Stimulated activated CD4-positive, alpha-beta T cell treated with anti-CD3 and anti-CD28 coated beads, TNF-alpha, amount 100 ng/mL, for 4 hours (primary cell): ENCODE measurements at places on chromosomes 2 and 18.
A peak's percentile ranks its signal among the peaks of the same experiment; 100 is the strongest.

DNA sequence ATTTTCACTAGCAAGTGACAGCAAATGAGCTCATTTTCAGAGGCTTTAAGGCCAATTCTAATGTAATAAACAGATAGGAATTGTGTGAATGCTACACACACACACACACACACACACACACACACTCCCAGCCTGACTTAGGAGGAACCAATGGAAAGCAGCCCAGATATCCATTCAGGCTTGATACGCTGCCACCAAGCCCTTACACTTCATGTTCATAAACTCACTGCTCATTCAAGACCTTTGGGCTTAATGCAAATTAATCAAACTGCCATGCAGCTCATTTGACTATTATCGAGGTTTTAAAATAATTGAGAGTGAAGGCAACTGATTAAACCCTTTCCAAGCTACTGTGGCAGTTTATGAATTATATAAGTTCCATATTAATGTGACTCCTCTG is 298.9 kb upstream of the NCKAP5 start:
- DNase-seq, result no peak

GRCh38 chr2:165277295-165277694 is 38.1 kb downstream of the SCN2A start:
- no peak for DNase-seq

DNA sequence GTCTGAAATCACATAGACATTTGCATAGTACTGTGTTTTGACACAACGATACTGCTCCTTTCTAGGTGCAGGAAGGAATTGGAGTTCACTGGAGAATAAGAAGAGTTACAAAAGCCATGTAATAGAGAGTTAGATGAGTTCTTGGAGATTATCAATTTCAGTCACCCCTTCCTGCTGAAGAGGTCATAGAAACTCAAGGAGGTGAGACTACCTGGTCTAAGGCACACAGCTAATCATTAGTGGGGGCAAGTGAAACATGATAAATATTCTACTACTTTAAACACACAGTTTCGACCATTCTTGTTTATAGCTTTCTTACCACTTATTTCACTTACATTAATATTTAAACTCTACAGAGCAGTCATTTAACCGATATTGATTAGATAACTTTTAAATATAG is 286.9 kb upstream of the NXPH2 start:
- DNase-seq, result no peak

DNA sequence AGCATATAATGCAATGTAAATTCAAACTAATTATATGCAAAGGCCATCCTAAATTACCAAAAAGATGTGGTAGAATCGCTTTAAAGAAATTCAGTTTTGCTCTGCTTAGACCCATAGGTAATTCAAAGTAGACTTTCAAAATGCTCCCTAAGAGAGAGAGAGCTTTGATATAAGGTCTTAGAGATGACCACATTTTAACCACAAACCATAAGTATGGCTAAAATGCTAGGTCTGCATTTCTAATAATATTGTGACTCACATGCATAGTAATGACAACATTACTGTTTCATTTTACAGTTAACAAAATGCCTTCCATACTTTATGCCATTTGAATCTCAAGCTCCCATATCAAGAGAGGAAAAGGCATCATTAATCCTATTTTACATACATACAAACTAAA is 144.5 kb downstream of the RAD51AP2 start:
- no peak for DNase-seq

DNA sequence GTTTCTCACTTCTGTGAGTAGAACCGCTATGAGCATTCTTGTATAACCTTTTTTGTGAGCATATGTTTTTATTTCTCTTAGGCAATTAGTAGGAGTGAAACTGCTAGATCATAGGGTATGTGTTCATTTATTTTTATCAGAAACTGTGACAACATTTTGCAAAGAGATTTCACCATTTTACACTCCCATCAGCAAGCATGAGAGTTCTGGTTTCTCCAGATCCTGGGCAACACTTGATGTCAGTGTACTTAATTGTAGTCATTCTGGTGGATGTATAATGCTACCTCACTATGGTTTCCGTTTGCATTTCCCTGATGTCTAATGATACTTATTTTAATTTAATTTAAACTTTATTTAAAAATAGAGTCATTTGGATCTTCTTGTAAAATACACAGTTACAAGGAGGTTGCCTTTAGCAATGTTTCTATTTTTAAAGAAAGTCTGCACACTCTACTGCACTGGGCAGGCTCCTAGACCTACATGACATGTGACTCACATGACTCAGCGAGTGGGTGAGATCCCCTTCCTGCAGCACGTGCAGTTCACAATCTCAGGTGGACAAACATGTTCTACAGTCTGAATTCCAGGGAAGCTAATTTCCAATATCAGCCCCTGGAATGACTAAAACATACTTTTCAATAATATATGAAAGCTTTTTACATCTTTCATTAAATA is 127.0 kb upstream of the BCL2L11 start:
- DNase-seq, result no peak

- no peak for DNase-seq
These were observed 58.9 kb downstream of the FAM168B start for GRCh38 chr2:131034122-131035051.

- no peak for DNase-seq
These were observed 489.1 kb upstream of the ACVR2A start for GRCh38 chr2:147355706-147356105.

DNA sequence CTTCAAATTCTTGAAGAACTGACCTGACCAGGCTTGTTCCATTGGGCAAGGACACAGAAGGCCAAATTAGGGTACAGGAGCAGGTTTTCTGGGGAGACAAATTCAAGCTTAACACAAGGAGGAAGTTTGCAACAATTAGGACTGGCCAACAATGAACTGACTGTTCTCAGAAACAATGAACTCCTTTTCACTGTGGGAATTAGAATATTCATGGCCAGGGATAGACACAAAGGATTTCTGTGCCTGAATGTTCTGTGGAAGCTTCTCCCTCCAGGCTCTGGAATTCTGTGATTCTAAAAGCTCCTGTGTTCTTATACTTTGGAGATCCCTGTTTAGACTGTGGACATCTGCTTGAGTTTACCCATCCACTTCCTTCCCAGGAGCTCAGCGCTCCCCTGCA is 15.2 kb downstream of the SMYD1 start:
- no peak for DNase-seq

GRCh38 chr2:72834596-72834995 is 8.8 kb upstream of the EXOC6B start:
- no peak for DNase-seq

GRCh38 chr18:78292618-78293380 is 686.8 kb upstream of the SALL3 start:
- DNase-seq, result no peak

GRCh38 chr18:38807915-38808314 is 1242.3 kb upstream of the CELF4 start:
- no peak for DNase-seq

GRCh38 chr18:23776306-23776705 is 87.1 kb downstream of the LAMA3 start:
- no peak for DNase-seq

DNA sequence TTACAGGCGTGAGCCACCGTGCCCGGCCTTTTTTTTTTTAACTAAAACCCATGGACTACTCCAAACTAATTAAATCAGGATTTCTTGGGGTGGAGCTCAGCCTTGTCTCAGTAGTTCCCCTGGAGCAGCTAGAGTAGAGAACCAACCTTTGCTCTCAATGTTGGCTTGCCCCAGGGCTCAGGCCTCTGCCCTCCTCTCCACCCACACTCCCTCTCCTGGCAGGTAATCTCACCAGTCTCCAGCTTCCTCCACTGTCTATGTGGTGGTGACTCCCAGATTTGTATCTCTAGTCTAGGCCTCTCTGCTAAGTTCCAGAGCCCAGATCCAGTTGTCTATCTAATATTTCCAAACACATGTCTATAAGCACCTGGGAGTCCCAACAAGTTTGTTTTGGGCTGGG is 9.6 kb upstream of the MTA3 start:
- no peak for DNase-seq

GRCh38 chr2:163734881-163735684 is 725 bp downstream of the FIGN start:
- no peak for DNase-seq

DNA sequence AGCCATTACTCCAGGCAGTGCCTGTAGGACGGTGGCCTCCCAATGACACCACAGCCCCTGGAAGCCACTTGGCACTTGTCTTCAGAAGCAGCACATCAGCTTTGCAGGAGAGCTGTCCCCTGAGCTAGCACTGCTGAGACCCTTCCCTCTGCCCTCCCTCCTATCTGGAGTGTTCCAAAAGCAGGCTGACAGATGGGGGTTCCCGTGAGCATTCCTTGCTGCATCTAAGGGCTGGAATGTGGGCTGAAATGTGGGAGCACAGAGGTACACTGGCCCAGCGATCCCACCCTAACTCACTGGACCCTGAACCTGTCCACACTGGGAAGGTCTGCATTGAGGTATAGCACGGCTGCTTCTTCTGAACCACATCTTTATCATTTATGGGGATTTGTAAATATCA is 230.1 kb downstream of the ANAPC1 start:
- DNase-seq, result no peak

DNA sequence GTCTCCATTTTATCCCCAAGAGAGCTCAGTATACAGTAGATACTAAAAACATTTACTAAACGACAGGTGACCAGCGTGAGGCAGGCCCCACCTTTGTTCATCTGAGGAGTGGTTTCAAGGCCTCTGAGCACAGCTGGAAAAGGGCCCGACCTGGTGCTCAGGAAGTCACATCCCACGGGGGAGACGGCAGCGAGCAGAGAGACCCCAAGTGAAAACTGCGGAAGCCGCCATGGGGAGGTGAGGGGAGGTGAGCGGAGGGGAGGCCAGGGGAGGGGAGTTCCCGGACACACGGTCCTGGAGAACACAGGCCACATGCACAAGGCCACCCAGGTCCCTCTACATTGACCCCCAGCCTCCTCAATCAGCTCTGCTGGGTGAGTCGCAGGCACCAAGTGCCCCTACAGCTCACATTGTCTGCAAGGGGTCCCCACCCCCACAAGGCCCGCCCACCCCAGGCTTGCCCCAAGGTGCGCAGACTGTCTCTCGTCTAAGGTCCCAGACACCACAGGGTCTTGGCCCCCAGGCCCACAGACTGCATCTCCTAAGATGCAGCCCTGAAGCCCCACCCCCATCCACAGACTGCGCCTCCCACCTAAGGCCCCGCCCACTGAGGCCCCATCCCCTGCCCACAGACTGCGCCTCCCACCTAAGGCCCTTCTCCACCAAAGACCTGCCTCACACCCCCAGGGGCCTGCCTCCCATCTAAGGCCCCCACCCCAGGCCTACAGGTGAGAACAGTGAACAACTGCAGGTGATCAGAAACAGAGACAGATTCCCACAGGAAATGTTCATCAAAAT is 19.1 kb downstream of the PARD6G start:
- no peak for DNase-seq

DNA sequence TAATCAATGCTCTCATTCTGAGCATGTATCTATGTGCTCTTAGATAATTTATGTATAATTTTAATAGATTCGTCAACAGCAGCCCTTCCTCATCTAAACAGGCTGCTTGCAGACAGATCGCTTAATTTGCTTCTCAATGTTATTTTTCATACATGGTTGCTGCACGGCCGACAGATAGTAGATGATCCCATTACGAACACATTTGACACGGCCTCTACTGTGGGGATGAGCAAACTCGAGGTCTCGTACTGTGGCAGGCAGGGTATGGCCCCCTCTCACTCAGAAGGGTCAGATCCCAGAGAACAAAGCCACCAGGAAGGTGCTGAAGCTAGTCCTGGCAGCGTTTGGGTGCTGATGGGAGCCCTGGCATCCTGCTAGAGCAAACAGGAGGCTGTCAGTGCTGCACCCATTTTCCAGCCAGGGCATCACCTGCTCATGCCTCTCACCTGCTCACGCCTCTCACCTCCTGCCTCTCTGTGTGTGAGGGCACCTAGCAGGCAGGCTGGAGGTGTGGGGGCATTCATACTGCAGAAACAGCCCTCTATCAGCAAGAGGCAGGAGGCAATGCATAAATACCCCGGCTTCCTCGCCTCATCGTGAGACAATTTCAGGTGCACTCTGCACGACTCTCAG is 80.0 kb downstream of the KLHL29 start:
- no peak for DNase-seq

DNA sequence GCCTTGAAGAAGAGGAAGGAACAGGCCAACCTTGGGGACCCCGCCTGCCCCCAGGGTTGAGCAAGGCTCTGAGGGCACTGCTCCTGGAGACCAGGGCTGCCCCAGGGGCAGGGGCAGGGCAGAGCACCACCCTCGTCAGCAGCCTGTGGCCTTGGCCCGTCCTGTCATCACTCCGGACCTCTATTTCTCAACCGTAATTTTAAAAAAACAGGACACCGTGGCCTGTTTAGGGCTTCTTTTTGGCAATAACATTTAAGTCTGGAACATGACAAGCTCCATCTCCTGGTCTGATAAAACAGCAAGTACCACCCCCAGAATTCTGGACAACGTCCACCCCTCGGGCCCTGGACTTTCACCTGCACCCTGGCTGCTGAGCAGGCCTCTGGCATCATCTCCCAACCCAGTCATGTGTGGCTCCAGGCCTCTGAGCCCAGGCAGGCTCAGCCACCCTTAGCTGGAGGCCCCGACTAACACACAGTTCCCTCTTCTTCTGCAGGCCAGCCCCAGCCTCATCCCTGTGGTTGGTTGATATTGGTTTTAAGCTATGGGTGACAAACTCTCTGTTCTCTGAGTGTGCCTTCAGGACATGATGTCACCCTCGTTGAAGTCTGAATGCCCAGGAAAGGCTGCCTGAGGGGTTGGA is 22.6 kb upstream of the ID2 start:
- DNase-seq, result no peak

- peak; percentile 69 for DNase-seq
These were observed 157.8 kb upstream of the SLC1A4 start for GRCh38 chr2:64831134-64831976.

GRCh38 chr2:101690547-101691152 is 6.9 kb upstream of the MAP4K4 start:
- DNase-seq, result no peak

- DNase-seq, result no peak
These were observed 105.8 kb upstream of the MYCN start for GRCh38 chr2:15834381-15835031.

DNA sequence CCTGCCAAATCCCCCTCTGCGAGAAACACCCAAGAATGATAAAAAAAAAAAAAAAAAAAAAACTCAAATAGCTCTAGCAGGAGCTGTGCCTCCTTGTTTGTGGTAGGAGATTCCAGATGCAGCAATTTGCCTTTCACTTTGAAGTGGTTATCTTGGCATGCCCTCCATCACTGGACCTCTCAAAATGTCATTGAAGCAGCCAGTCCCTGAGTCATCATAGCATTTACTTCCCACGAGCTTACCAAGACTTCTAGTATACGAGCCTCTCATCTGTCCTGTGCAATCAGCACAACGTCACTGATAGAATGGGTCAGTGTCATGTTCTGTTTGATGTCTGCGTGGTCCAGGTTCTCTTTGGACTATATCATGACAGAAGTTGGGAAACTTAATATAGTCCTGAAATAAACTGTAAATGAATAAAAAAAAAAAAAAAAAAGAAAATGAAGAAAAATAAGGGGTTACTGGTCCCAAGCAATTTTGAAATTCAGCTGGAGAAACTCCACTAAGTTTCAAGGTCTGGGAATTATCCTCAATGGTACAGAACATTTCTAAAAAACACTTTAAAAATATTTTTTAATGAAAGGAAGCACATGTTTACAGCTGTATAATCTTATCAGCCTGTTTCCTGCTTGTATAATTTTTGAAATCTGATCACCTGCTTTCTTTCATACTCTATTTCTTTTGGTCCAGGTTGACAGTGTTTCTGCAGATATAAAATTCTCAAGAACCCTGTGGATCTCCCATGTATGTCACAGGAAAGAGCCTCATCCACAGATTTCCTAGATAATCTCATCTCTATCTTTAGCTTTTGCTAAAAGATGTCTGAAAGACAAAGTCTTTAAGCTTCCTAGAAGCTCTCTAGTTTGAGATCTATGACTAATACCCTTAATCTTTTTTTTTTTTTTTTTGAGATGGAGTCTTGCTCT is 74.1 kb upstream of the EHBP1 start:
- DNase-seq, result no peak

GRCh38 chr2:166440313-166440712 is 53.7 kb downstream of the SCN7A start:
- no peak for DNase-seq
